ENCODE measurements at places on chromosomes 12 and 14.

DNA sequence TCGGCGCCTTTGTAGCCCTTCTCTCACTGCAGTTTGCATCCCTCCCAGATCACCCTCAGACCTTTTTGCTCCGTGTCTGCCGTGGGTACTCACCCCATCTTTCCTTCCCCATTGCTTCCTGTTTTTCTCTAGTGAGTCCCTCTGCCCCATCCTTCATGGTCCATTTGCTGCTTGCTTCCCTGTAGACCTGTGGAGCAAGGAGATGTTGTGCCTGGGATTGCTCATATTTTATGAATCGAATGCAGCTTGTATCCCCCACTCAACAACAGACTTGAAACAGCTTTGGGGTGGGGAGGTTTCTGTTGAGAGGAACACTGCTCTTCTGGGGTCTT is 661 bp downstream of the DENR start:
- no peak for DNase-seq

GRCh38 chr12:16833376-16834015 is 227.5 kb upstream of the LMO3 start:
- DNase-seq: no peak

DNA sequence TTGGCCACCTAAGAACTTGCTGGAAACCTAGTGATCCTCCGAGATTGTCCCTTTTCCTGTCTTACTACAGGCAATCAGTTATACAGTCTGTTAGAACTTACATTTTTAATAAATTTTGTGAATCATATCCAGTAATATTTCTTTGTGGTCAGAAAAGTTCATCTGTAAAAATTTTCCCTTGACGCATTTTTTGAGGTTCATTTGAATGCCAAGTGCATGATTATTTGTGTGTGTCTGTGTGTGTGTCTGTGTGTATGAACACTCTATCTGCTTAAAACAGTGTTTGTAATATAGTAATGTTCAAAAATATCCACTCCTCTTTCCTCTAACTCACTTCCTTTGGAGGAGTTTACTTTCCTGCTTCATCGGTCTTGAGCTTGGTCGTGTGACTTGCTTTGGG is 468.7 kb upstream of the FLRT2 start:
- DNase-seq: no peak

GRCh38 chr14:64501411-64502171 is 2.0 kb downstream of the ZBTB25 start:
- peak; percentile 85 for DNase-seq

GRCh38 chr12:49451468-49452259 is 84.4 kb downstream of the SPATS2 start:
- no peak for DNase-seq

GRCh38 chr12:118841588-118841987 is 139.8 kb upstream of the SRRM4 start:
- DNase-seq: no peak

- no peak for DNase-seq
Measured at GRCh38 chr14:97319691-97320090, 522.5 kb downstream of the VRK1 start.

DNA sequence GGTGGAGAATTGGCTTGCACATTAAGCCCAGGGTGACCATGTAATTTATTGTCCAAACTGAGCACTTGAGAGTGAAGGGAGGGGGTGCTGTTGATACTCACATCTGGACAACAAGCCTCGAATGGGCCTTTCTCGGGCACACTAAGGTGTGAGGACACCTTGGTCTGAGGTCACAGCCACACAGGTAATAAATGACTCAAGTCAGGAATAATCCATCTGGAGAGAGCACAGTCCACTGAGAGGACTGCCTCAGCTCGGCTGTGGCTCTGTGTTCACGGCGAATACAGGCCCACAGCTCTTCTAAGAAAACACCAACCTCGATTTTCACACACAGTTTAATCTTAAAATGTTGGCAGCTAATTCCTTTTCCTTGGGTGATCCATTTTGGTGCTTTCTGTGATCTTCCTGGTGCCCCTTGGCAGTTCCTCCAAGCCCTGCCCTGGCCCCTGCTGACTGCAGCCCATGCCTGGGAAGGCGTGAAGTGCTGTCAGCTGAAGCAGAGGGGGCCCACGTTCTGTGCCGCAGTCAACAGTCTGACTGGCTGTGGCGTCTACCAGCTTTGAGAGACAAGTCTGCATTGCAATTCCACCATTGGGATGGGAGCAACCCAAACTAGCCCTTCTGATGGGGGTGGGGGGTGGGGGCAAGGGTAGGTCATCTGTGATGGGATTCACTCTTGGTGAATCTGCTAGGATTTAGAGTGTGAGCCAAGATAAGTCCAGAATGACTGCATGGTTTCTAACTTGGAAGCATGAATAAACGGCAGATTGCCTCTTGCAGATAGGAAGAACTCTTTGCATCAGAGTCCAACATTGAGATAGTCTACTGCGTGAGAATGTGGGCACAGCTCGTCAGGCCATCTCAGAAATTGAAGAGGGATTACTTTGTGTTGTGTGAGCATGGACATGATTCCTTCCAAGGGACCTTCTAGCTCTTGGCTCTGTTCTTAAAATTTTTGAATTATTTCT is 42.8 kb downstream of the ZNF664 start:
- DNase-seq: no peak

DNA sequence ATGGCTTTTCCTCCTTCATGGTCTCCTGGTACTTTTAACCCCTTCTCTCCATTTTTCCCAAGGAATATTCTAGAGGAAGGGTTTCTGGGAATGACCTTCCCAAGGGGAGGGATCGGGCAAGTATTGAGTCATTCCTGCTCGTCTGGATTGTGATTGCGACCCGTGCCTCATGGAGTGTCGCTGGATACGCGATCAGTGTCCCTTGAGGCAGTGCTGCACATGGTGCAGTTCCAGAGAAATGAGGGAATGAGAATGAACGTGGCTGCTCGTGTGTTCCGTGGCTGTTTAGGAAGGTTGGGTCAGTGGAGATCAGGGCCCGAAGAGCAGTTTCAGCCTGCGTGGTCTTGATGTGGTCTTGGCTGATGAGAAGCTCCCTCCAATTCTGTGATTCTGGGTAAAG is 234.4 kb downstream of the CACNA1C start:
- no peak for DNase-seq

DNA sequence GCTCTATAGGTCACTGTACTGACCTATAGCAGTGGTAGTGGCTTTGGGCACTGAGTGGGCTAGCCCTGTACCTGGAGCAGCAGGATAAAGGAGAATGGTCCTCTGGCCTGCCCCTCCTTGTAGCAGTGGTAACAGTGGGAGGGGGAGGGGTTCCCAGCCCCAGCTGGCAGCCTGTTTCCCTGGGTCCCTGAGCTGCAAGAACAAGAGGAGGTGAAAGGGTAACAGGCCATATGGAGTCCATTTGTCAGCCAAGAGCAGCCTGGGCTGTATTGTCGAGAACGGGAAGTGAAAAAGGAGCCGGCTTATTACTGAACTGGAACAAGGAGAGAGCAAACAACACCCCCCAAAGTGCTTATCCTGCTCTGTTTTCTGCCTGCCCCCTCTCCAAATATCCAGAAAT is 73.8 kb upstream of the SRSF5 start:
- no peak for DNase-seq

GRCh38 chr12:99281277-99281676 is 366.3 kb upstream of the GARIN6 start:
- DNase-seq: peak; percentile 24

DNA sequence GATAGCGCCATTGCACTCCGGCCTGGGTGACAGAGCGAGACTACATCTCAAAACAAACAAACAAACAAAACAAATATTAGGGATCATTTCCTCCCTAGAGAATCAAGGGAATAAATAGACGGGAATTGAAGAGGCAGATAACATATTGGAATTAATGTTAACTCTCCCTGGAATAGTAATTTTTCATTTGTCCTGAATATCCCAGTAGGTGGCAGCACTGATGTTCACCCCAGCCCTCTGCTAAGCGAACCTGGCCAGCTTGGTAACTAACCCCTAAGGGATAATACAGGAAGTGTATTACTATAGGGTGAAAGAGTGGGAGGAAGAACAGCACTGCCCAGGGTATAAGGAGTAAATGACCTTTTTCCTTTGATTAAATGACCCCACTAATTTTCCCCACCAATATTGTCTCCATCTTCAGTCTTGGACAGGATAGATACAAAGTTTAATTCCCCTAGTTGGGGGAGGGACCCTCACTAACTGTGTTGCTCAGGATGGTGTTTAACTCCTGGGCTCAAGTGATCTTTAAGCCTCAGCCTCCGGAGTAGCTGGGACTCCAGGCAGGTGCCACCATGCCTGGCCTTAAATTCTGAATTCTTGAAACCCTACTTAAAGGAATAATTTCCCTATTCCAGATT is 40.5 kb downstream of the SLC2A14 start:
- DNase-seq: peak; percentile 18

GRCh38 chr12:7344833-7345606 is 41.1 kb downstream of the ACSM4 start:
- no peak for DNase-seq

GRCh38 chr12:121784460-121784859 is 9.0 kb downstream of the RHOF start:
- DNase-seq: peak; percentile 93

DNA sequence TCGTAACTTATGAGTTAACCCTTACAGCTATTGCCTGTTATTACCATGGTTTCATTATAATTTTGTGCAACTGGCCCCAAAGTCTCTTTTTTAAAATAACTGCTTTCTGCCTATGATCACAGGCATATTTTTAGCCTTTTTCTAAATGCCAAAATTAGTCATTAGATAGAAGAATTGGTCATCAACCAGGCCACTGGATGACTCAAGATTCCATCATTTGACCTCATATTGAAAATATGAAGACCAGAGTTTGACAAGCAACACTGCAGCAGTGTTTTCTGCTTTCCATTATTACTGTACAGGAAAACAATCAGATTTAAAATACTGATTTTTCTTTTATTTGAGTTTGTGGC is 54.7 kb upstream of the OTOGL start:
- DNase-seq: peak; percentile 82

- DNase-seq: no peak
Measured at GRCh38 chr12:54497883-54498282, 331 bp downstream of the NCKAP1L start.

GRCh38 chr14:73238941-73239340 is 1.6 kb downstream of the PAPLN start:
- no peak for DNase-seq

- no peak for DNase-seq
Measured at GRCh38 chr14:75977582-75977943, 4.2 kb downstream of the TGFB3 start.

DNA sequence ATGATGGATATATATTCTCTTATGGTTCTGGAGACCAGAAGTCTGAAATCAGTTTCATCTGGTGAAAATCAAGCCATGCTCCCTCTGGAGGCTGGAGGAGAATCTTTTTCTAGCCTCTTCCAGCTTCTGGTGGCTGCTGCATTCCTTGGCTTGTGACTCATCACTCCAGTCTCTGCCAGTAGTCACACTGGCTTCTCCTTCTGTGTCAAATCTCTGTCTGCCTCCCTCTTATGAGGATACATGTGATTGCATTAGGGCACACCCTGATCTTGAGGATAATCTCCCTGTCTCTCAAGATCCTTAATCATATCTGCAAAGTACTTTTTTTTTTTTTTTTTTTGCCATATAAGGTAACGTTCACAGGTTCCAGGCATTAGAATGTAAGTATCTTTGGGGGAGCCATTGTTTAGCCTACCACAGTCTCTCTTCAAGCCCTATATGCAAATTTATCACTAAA is 17.7 kb downstream of the DNAL1 start:
- peak; percentile 100 for DNase-seq

DNA sequence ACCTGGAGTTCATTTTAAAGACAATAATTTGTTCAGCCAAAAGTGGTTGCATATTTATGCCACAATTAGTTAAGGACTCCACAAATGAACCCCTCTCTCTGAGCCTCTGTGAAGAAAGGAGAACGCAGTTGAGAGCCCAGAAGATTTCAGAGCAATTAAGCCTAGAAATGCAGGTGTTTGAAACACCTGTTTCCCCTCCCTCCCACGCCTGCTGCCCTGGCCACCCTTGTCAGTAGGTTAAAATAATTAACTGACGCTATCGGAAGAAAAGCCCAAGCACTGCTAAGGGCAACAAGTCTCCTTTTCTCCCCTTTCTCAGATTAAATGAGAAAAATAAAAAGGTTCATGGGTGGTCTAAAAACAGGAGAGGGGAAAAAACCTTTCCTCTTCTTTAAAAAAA is 99.2 kb downstream of the PPM1A start:
- DNase-seq: no peak

- DNase-seq: peak; percentile 65
Measured at GRCh38 chr14:102323102-102323501, 3.6 kb downstream of the ZNF839 start.

DNA sequence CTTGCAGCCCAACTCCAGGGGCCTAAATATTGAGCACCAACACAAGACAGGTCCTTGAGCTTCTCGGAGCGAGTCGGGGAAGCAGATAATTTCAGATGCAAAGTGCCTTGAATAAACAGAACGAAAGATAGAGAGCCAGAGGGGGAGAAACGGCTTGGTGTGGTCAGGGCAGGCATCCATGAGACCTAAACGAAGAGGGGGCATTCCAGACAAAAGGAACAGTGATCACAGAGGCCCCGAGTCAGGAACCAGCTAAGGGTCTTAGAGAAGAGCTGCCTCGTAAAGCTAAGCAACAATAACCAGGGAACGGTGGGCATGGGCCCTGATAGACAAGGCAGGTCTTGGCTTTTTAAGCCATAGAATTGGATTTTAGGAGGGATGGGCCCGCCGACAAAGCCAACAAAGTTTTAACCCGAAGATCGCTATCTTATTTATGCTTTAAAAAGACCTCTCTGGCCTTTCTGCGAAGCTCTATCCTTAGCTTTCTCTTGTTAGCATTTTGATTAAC is 421 bp upstream of the ACADS start:
- no peak for DNase-seq

DNA sequence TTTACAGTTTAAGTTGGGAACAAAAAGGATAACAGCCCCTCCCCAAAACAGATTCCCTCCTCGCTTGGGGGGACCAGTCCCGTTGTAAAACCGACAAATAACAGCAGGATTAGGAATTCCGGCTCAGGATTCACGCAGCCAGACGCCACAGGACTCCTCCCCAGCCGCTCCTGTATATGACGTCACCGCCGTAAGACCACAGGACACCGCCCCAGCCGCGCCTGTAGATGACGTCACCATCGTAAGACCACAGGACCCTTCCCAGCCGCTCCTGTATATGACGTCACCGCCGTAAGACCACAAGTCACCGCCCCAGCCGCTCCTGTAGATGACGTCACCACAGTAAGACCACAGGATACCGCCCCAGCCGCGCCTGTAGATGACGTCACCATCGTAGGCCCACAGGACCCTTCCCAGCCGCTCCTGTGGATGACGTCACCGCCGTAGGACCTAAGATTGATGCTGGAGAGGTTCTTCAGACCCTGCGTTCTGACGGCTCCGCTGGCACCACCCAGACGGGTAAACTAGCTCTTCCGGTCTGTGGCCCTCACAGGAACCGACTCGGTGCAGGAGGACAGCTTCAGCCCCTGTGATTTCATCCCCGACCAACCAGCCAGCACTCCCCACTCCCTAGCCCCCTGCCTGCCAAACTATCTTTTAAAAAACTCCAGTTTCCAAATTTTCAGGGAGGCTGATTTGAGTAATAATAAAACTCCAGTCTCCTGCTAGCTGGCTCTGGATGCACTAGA is 43.9 kb upstream of the FBRSL1 start:
- DNase-seq: peak; percentile 98

DNA sequence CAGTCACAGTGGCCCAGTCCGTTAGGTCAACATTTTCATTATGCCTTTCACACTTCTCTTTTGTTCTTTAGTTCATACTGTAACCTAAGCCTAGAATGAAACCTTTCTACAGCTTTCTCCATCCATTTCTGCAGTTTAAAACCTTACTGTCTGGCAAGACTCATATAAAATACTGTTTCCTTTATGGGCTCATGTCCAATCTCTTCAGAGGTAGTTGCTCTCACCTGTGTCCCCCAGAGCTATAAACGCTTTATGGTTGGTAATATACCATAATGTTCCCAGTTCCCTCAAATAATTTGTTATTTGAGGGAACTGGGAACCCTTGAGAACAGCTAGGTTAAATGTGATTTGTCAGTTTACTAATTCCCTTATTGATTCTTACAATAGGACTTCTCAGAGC is 83.0 kb downstream of the SRGAP1 start:
- no peak for DNase-seq
